ENCODE measurements at places on chromosomes 12 and 14. TPM values are rescaled to one million over a fixed set of nuclear protein-coding genes. Genes with fewer than 3 reads are reported as not detected.

- no peak for DNase-seq
Observed at GRCh38 chr12:66392266-66392915, 90.1 kb downstream of the HELB start.

- DNase-seq = no peak
Observed at GRCh38 chr14:31336646-31337045, 83.7 kb downstream of the HEATR5A start.

TSPAN8 gene
- total RNA-seq = not detected

GRCh38 chr14:50109342-50109741, 7.0 kb downstream of the VCPKMT start:
- no peak for DNase-seq

GRCh38 chr12:124520907-124521306, 46.5 kb downstream of the NCOR2 start:
- DNase-seq = no peak

DNA sequence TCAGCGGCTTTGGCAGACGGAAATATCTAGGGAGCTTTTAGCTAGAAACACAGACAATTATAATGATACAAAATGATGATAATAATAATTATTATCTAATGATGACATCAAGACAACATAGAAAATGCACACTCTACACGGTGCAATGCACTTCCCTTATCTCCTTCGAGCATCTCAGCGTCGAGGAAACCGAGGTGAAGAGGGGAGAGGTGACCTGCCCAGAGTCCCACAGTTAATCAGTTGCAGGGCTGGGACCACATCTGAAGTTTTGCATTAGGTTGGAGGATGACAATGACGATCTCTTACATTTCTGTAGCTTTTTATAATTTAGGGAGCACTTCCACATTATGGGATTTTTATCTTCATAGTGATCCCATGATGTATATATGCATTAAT, 130.2 kb downstream of the PAPOLA start:
- DNase-seq = no peak

DNA sequence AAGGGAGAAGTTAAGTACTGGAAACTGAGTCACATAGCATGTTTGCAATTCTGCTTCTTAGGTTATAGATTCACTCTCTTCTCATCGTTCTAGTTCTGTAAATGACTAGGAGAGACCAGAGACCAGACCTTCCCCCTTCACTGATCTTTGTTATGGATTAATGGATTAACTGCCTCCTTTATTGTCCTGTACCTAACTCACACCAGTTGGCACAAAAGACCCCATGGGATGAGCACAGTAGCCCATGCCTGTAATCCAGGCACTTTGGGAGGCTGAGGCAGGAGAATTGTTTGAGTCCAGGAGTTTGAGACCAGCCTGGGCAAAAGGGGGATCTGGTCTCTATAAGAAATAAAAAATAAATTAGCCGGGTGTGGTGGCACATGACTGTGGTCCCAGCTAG, 20.8 kb downstream of the BCAT1 start:
- DNase-seq = no peak

DNA sequence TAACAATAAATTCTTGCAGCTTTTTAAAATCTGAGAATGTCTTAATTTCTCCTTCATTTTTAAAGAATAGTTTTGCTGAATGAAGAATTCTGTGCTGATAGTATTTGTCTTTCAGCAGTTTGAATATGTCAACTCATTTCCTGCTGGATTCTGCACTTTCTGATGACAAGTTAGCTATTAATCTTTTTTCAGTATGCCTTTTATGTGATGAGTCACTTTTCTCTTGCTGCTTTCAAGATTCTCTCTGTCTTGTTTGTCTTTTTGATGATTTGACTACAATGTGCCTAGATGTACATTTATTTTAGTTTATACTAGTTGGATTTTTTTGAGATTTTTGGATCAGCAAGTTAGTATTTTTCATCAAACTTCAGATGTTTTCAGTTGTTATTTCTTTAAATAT, 87.9 kb upstream of the AVPR1A start:
- no peak for DNase-seq

DNA sequence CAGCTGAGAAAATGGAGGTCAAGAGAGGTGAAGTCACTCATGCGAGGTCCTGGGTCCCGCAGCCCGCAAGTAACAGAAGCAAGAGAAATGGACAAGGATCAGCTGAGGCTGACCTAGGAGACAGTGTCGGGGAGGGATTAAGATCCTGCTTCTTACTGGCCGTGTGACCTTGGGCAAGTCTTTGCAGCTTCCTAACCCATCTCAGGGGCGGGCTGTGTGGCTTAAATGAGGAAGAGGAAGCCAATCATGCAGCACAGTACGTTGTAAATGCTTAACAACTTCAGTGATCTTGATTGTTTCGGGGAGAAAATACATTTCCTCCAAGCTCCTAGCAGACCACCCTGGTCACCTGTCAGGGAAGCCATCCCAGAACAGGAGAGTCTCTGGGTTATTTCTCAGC, 7.1 kb upstream of the PGF start:
- DNase-seq = no peak

GRCh38 chr12:77337362-77337761, 272.0 kb upstream of the E2F7 start:
- DNase-seq = no peak

DNA sequence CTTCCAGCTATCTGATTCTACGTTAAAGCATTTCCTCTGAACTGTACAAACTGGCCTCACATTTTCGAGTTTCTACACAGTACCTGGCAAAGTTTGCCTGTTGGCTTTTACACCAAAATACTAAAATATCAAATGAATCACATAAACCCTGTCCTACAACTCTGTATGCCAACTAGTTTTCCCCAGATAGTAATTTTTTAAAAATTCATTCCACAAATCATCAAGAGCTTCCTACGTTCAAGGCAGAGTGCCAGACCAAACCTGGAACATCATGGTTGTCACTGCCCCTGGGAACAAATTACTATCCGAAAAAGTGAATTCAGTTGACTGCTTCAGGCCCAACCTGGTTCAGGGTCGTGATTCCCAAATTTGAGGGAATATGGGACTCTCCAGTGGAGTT, 2.1 kb downstream of the TMEM30B start:
- DNase-seq = no peak

DNA sequence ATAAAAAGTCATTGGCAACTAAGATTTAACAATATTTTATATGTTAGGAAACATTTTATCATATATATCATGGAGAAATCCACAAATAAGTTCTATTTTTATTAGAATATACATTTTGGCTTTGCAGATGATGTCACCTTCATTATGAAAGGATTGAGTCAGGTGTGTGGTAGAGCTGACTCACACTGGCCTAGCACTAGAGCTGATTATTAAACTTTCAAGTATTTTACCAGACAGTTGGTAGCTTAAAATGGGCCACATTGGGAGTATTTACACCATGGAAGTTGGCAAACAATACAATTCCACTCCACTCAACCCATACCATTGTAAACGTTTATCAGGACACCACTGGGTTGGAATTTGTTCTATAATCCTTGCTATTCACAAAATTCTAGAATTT, 1036.6 kb downstream of the TRHDE start:
- DNase-seq = no peak

MYO1A gene
- total RNA-seq = 1.1 TPM

AVPR1A gene
- 0.10 TPM for total RNA-seq

SPX gene
- 1.2 TPM for total RNA-seq

DNA sequence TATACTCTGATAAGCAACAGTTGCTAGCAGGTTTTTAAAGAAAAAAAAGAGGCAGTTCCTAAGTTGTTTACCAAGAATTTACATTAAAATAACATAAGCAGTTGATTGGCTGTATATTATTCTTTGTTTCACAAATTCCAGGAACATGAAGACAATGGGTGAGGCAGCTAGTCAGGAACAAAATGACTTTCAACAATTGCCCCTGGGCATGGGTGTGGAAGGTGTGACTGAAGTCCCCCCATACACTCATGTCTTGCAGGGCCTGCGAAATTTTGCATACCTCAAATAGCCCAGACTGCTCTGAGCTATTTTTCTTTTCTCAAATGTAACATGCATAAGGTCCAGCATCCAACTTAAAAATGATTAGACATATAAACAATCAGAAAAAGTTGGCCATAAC, 267.2 kb upstream of the DIO3 start:
- DNase-seq = no peak

DNA sequence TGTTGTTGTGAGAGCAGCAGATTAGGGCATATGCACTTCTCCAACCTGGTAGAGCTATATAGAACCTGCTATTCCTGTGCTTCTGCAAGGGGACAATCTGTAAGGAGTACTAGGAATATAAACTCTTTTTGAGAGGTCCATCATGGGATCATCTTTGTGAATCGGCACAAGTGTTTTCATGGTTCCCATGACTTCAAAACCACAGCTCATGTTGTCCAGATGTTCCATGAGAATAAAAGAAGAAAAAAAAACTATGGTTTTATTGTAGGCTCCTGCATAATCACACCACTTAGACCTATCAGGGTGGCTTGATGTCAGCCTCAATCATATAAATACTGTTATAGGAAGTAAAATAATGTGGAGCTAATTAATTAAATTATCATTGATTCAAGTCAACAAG, 311.4 kb upstream of the ATP2B1 start:
- DNase-seq = no peak

GRCh38 chr12:8816448-8817050, 5.9 kb upstream of the A2ML1 start:
- no peak for DNase-seq

TAS2R13 gene
- 2.5 TPM for total RNA-seq

GRCh38 chr14:69699748-69700303, 67.1 kb upstream of the SRSF5 start:
- no peak for DNase-seq

DNA sequence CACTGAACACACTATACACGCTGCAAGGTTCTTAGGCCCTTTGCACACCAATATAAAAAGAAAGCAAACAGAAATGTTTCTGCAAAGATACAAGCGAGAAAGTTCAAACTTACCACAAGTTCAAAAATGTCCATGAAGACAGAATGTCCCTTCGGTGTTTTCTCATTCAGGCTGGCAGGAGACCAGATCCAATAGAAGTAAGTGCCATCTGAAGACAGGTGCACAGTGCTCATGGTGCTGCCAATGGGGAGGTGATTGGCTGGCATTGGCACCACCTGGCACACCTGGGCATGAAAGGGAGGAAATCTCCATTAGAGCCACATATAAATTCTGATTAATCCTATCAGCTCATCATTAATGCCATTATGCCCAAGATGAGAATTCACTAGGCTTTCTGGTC, 76.3 kb downstream of the HECTD4 start:
- DNase-seq = no peak

DNA sequence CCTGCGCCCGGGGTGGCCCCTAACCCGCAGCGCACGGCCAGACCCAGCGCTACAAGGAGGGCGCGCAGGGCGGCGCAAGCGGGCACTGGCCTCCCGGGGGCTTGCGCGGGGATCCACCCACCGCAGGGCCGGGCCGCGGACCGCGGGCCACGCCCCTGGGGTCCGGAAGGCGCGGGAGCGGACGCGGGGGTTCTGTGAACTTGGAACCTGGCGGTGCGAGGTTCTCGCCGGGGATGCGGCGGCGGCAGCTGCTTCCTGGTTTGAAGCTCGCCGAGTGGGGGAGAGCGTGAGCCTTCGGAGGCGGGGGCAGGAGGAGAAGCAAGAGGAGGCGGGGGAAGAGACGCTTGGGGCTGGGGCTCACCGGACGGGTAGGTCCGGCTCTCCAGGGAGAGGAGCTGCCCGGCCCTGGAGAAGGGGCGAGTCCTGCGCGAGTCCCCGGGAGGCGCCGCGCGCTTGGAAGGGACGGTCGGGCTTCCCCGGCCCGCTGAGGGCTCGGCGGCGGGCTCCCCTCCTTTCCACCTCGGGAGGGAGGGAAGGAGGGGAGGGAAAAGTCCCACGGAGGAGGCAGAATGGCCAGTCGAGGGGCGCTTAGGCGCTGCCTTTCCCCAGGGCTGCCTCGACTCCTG, at the start of gene PRKCH:
Gene PRKCH, plus strand, starts transcription at position 195 of the 626 bp plus-strand sequence. CDS start 523 bp downstream, outside the sequence.
- DNase-seq = peak; percentile 78

RIPK3 gene
- total RNA-seq = 45.5 TPM

- no peak for DNase-seq
Observed at GRCh38 chr12:110927546-110927945, 7.2 kb upstream of the MYL2 start.

GRCh38 chr12:107287436-107288413, 194.4 kb upstream of the CRY1 start:
- DNase-seq = no peak

- no peak for DNase-seq
Observed at GRCh38 chr12:66403746-66404145, 101.5 kb downstream of the HELB start.

GRCh38 chr14:96698960-96699539, 98.1 kb upstream of the VRK1 start:
- DNase-seq = peak; percentile 29

DNA sequence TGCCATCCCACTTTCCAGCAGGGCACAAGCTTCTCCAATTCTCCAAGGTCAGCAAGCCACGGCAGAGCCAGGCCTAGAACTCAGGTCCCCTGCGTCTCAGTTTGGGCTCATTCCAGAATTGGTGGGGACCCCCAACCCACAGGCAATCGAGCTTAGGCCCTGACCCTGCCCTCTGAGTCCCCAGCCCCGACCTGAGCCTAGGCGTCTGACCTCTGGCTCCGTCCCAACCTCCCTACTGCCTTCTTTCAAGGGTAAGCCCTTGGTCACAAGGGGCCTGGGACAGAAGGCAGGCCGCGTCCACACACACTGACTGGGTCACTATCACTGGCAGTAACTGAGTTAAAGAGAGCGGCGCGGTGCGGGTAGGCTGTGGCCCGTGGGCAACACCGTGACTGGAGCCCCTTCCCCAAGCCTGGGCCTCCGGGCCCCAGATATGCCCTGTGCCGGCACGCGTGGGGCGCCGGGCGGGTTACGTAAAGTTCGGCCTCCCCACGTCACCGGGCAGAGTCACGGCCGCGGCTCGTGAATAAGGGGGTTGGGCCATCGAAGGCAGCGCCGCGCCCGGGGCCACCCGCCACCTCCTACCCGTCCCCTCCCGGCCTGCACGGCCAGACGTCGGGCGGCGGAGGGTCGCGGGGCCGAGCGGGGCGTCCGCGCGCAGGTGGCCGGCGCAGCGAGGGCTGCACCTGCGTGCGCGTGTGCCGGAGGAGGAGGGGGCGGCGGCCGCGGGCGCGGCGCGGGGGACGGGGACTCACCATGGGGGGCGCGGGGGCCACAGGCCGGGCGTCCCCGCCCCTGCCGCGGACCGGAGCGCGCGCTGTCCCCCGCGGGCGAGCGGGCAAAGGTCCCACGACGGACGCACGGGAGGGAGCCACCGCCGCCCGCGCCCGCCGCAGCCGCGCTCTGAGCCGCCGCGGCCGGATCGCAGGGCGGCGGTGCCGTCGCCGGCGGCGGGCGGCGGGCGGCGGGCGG, 516 bp downstream of the ANKRD9 start:
- DNase-seq = peak; percentile 68

DNA sequence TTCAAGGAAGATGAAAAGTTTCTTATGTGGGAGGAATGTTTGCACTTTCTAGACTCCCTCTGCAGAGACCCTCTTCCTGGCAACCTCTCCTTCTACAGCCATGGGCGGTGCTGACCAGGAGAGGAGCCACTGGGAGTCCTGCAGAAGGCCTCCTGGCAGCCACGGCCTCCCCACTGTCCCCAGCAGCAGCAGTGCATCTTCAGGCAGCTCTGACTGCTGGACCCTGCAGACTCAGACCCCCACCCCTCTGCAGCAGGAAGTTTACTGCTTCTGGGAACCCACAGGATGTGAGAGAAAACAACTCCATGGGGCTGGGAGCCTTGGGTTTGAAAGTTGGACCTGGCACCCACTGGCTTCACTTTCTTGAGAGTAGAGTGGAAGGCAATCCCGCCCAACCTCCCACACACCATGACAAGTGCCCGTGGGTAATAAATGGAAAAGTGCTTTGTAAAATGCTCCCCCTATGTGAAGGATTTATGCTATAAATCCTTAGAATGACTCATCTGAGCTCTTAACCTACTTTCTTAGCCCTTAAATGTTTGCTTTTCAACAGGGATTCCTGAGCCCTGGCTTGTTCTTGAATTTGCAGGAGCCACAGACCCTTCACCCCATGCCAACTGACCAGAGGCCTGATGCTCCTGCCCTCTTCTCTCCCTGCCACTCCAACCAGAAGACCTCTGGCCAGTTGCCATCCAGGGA, 37.5 kb upstream of the DDX11 start:
- no peak for DNase-seq

ESR2 gene
- total RNA-seq = 0.53 TPM
